ENCODE measurements at places on chromosomes 1 and 21. TPM values are rescaled to one million over a fixed set of nuclear protein-coding genes. Genes with fewer than 3 reads are reported as not detected.
A peak's percentile ranks its signal among the peaks of the same experiment; 100 is the strongest.

The RHEX gene
- not detected for total RNA-seq

The SERPINC1 gene
- total RNA-seq = 0.62 TPM

- DNase-seq = no peak
- H3K4me3 ChIP-seq = no peak overlapping the region
- peaks cover 7% of the 10 kb centered on the region for H3K27me3 ChIP-seq
- no peaks in the 10 kb centered on the region for H3K36me3 ChIP-seq
- H3K27ac ChIP-seq = no peak overlapping the region
Measured at GRCh38 chr1:41620365-41621169, 136.1 kb upstream of the EDN2 start.

- peaks cover 14% of the 10 kb centered on the region for H3K36me3 ChIP-seq
- H3K27me3 ChIP-seq = no peaks in the 10 kb centered on the region
- no peak overlapping the region for H3K27ac ChIP-seq
- DNase-seq = no peak
- H3K4me1 ChIP-seq = peaks cover 3% of the 10 kb centered on the region
Measured at GRCh38 chr1:65330021-65330420, 20.7 kb downstream of the DNAJC6 start.

DNA sequence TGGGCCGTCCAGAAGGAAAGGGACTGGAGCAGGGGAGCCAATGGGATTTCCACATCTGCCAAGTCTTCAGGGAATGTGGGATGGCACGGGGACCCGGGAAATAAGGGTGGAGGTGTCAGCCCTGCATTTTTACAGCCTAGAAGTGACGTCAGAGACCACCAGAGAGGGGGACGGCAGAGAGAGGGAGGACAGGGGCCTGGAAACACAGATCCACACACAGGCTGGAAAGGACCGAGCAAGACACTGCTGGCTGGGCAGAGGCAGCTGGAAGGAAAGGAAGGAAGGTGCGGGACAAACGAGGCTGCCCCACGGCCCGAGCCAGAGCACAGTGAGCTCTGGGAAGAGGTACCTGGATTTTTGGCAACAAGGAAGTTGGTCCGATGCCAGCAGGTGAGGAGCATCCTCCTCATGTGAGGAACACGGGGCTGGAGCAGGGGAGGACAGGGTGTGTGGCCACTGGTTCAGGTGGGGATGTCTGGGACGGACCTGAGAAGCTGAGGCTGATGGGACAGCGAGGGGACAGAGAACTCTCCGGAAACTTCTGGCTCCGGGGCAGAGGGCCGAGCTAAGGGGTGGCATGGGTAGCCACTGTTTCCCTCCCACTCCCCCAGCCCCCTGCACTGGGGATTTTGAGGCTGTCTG lies 138.3 kb downstream of the PGBD5 start:
- no peak for DNase-seq
- no peaks in the 10 kb centered on the region for H3K36me3 ChIP-seq
- H3K27me3 ChIP-seq = peaks cover 62% of the 10 kb centered on the region
- H3K4me1 ChIP-seq = 0 out of 2 replicates have a peak, but pooled peaks cover 10% of the 10 kb centered on the region
- no peak overlapping the region for H3K4me3 ChIP-seq

DNA sequence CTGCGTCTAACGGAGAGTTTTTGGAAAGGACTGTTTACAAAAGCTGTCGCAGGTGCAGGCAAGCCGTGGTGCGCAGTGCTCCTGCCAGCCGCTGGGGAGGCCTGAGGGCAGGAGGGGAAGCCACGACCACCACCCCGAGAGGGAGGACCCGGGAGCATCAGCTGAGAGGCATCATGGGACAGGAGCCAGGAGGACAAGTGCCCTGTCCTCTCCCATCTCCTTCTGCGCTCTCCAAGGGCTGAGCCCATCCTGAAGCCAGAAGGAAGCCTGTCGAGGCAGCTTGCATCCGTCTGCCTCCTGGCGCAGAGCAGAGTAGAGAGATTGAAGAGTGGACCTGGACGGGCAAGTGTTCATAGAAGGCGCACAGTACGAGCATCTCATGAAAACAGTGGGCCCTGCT lies 310.9 kb downstream of the KIF26B start:
- no peak overlapping the region for H3K27ac ChIP-seq
- no peaks in the 10 kb centered on the region for H3K36me3 ChIP-seq

GRCh38 chr1:100907887-100908286 lies 12.0 kb downstream of the SLC30A7 start:
- peaks cover 63% of the 10 kb centered on the region for H3K36me3 ChIP-seq
- DNase-seq = no peak
- H3K27ac ChIP-seq = no peak overlapping the region
- H3K27me3 ChIP-seq = no peaks in the 10 kb centered on the region
- no peaks in the 10 kb centered on the region for H3K4me1 ChIP-seq

The MAEL gene
- 0.74 TPM for total RNA-seq

DNA sequence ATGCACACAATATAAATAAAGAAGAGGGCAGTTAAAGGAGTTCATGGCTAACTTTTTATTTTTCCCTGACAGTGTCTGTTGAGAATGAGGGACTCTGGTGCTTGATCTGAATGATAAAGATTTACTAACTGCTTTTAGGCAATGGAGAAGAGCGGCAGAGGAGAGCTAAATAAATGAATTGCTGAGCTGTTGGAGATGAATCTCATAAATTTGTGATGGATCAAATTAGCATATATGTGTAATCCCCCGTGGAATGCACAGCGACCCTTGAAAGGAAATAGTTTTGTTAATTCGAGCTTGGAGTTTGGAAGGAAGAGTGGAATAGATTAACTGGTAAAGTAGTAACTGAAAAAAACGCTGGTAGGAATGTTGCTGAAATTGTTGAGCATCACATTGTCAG lies 40.2 kb downstream of the HMCN1 start:
- H3K27me3 ChIP-seq = no peaks in the 10 kb centered on the region
- H3K4me3 ChIP-seq = no peak overlapping the region
- DNase-seq = no peak
- no peaks in the 10 kb centered on the region for H3K36me3 ChIP-seq
- no peak overlapping the region for H3K27ac ChIP-seq

The CLCA4 gene
- total RNA-seq = not detected

DNA sequence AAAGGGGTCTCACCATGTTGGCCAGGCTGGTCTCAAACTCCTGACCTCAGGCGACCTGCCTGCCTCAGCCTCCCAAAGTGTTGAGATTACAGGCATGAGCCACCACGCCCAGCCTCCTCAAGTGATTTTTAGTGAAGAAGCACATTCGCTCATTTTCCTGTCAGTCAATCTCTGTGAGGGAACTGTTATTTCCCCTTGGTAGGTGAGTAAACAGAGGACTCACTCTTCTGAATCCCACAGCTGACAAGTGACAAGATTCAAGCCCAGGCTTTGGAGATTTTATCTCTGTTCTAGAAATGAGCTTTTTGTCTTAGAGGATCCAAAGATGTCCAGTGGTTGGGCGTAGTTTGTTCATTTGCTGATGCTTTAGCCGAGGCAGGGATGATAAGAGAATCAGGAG lies 43.9 kb upstream of the TACSTD2 start:
- peaks cover 16% of the 10 kb centered on the region for H3K27me3 ChIP-seq
- H3K36me3 ChIP-seq = no peaks in the 10 kb centered on the region
- no peak overlapping the region for H3K27ac ChIP-seq
- no peak overlapping the region for H3K4me3 ChIP-seq
- DNase-seq = peak; percentile 11

DNA sequence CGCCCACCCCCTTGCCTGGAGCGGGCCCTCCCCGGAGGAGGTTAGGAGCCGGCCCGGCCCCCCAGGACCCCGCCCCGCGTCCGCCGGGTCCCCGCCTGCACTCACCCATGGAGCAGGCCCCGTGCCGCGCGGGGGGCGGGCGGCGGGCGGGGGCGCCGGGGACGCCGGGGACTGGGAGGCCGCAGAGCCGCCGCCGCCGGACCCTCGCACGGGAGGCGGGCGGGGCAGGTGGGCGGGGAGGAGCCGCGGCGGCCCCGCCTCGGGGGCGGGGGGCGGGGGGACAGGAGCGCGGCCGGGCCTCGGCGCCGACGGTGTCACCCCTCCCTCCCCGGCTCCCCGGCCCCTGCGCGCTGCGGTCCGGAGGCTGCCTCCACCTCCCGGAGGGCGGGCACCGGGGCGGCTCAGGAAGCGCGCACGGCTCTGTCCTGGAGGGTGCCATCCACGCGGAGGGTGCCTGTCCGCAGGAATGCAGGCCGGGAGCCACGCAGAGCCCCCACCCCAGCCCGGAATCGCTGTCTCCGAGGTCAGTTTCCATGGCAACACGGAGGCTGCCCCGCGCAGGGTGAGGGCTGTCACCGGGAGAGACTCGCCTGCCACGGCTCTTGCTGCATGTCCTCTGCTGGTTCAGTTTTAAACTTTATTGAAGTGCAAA lies 5.9 kb upstream of the PLEKHG5 start:
- H3K4me1 ChIP-seq = no peaks in the 10 kb centered on the region
- H3K27ac ChIP-seq = no peak overlapping the region
- H3K36me3 ChIP-seq = no peaks in the 10 kb centered on the region
- peak; percentile 99 for DNase-seq
- H3K4me3 ChIP-seq = no peak overlapping the region

The FCRL2 gene
- not detected for total RNA-seq

The ARHGEF2 gene
- 147 TPM for total RNA-seq

The PLA2G2C gene
- total RNA-seq = 0.13 TPM

- no peak overlapping the region for H3K4me3 ChIP-seq
- H3K27me3 ChIP-seq = no peaks in the 10 kb centered on the region
- DNase-seq = no peak
Measured at GRCh38 chr1:30789388-30790255, 32.0 kb upstream of the LAPTM5 start.

- no peak overlapping the region for H3K27ac ChIP-seq
- H3K36me3 ChIP-seq = no peaks in the 10 kb centered on the region
- peaks cover 7% of the 10 kb centered on the region for H3K4me1 ChIP-seq
- H3K27me3 ChIP-seq = no peaks in the 10 kb centered on the region
- no peak overlapping the region for H3K4me3 ChIP-seq
Measured at GRCh38 chr1:55239548-55239947, 24.4 kb upstream of the USP24 start.

GRCh38 chr1:114003431-114003830 lies 24.2 kb downstream of the OLFML3 start:
- peaks cover 37% of the 10 kb centered on the region for H3K27me3 ChIP-seq
- no peak overlapping the region for H3K27ac ChIP-seq
- H3K36me3 ChIP-seq = no peaks in the 10 kb centered on the region
- H3K4me3 ChIP-seq = no peak overlapping the region
- no peak for DNase-seq

DNA sequence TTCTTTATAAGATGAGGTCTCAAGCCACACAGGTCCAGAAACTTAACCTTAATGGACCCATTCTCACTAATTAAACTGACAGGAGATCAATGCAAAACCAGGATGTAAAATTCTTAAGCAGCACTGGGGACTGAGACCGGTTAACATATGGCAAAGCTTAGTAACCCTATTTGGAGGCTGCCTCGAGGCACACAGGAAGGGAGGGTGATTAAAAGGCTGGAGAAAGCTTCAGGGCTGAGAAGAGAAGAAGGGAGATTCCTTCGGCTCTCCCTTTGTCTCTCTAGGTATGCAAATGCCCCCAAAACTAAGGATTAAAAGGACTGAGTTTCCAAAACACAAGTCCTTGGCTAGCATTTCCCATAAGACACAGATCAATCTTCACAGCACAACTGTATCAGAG lies 120.8 kb upstream of the DSCAM start:
- no peaks in the 10 kb centered on the region for H3K36me3 ChIP-seq
- H3K4me3 ChIP-seq = no peak overlapping the region
- DNase-seq = no peak
- no peak overlapping the region for H3K27ac ChIP-seq

GRCh38 chr1:19436716-19437476 lies 48.4 kb downstream of the CAPZB start:
- H3K4me3 ChIP-seq = no peak overlapping the region
- DNase-seq = no peak
- no peaks in the 10 kb centered on the region for H3K27me3 ChIP-seq
- H3K36me3 ChIP-seq = peaks cover 35% of the 10 kb centered on the region
- H3K4me1 ChIP-seq = peaks cover 20% of the 10 kb centered on the region

DNA sequence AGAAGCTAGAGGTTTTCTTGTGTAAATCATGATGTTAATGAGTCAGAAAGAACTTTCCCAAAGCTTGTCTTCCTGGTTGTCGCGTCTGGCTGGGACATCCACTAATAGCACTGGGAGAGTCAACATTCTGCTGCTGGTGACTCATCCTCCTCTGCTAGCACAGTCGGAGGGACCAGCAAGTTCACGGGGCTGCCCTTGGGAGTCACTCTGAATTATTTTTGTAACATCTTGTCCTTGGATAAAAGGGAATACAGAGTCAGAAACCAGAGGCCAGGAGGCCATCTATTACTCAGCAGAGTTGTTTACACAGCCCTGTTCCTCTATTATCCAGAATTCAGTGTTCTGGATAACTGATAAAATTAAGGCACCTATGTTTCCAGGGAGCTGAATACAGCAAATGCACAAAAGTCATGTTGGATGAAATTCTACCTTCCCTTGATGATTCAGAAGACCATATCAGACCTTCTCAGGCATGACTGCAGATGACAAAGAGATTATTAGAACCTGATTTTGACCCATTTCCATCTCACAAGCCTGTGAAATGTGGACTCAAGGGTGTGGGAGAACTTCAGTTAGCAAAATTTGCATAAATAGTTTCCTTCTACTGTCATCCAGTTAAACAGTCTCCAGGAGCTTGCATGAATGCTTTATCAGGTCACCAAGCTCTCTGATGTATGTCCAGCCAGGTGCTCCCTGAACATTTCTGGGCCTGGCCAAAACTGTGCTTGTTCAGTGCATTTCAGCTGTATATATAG lies 68.1 kb downstream of the JAK1 start:
- peak overlapping the region; percentile 73 for H3K27ac ChIP-seq
- peaks cover 48% of the 10 kb centered on the region for H3K4me1 ChIP-seq
- no peak overlapping the region for H3K4me3 ChIP-seq
- H3K27me3 ChIP-seq = no peaks in the 10 kb centered on the region
- DNase-seq = peak; percentile 76

GRCh38 chr1:65959896-65960567 lies 167.3 kb downstream of the PDE4B start:
- H3K4me3 ChIP-seq = no peak overlapping the region
- H3K36me3 ChIP-seq = no peaks in the 10 kb centered on the region
- H3K27me3 ChIP-seq = peaks cover 3% of the 10 kb centered on the region
- H3K4me1 ChIP-seq = no peaks in the 10 kb centered on the region
- H3K27ac ChIP-seq = no peak overlapping the region
- no peak for DNase-seq

GRCh38 chr21:16775076-16775475 lies 737.8 kb upstream of the CXADR start:
- no peaks in the 10 kb centered on the region for H3K36me3 ChIP-seq
- no peak overlapping the region for H3K27ac ChIP-seq
- no peaks in the 10 kb centered on the region for H3K4me1 ChIP-seq
- H3K4me3 ChIP-seq = no peak overlapping the region
- no peak for DNase-seq
- no peaks in the 10 kb centered on the region for H3K27me3 ChIP-seq

Measured in K562 (cell line).